ENCODE measurements at places on chromosomes 3 and 15.

DNA sequence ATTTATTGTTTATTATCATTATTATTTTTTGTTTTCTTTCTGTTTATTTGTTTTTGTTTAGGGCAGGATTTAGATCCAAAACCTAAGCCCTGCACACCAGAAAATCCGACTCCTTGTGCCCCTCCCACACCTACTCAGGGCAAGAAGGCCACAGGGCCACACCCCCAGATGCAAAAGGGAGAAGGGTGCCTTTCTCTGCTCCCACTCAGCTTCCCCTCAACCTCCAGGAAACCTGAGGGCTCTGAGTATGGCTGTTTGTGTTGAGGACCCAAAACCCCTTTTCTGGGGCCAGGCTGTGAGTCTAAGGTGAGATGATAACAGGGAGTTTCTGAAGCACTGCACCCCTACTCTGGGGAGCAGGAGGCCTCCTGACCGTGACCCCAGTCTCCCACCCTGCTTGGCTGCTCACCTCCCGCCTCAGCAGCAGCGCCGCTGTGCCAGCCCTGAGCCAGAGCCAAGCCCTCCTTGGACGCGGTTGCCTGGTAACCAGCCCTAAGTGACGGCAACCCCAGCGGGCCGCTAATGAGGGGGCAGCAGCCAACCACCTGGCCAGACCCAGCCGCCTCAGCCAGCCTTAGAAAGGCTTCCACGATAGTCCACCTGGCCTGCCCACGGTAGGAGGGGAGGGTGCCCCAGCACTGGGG lies 6.4 kb upstream of the C15orf39 start:
- peak; percentile 88 for DNase-seq

- no peak for DNase-seq
These were observed 8.0 kb downstream of the IGSF10 start for GRCh38 chr3:151452841-151453240.

- no peak for DNase-seq
These were observed 128.7 kb downstream of the PDCD6IP start for GRCh38 chr3:33926998-33927605.

GRCh38 chr3:47715928-47716327 lies 65.8 kb downstream of the SMARCC1 start:
- no peak for DNase-seq

DNA sequence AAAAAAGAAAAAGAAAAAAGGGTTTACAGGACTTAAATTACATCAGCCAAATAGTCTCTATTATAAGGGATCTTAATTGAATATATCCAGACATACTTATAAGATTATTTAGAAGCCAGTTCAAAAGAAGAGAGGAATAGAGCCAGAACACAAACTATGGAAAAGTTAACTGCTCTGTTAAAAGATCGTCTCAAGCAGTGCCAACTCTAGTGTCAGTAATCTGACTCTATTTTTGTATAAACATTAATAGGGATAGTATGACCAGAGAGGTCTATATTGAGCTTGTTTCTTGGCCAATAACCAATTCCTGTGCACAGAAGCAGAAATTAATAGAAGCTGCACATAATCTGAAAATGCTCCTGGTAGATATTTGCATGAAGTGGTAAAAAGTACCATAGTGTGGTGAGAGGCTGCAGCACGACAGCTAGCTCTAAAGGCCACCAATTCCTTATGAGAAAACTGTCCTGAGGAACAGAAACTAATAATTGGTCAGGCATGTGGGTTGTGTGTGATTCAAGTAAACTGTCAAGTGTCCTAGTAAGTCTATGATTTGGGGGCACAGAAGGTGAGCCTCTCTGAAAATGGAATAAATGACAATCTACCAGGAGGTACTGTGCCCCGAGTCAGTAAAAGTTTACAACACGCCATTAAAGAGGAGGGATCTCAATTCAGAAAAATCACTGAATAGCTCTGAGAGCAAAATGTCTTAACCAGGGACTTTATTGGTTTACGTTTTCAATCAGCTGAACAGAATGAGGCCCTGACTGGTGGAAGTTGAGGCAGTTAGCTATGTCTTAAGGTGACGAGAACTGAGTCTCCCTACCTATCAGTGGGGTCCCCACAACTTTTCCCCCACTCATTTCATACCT lies 51.5 kb upstream of the NANOGP8 start:
- DNase-seq = no peak

GRCh38 chr3:157471064-157471463 lies 32.2 kb downstream of the VEPH1 start:
- no peak for DNase-seq

DNA sequence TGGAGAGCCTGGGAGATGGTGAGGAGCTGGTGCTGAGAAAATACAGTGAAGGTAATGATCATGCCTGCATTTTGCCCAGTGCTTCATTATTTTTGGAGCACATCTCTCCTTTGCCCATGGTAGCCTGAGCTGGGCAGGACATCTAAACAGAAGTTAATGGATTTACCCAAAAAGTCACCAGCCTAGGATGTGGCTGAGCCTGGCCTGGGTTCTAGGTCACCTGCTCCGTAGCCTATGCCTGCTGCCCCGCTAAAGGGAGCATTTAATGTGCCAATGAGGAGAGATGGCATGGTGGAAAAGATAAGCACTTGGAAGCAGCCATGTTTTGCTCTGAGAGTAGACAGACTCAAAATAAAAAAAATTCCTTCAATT lies 41.8 kb upstream of the RHO start:
- DNase-seq = no peak

DNA sequence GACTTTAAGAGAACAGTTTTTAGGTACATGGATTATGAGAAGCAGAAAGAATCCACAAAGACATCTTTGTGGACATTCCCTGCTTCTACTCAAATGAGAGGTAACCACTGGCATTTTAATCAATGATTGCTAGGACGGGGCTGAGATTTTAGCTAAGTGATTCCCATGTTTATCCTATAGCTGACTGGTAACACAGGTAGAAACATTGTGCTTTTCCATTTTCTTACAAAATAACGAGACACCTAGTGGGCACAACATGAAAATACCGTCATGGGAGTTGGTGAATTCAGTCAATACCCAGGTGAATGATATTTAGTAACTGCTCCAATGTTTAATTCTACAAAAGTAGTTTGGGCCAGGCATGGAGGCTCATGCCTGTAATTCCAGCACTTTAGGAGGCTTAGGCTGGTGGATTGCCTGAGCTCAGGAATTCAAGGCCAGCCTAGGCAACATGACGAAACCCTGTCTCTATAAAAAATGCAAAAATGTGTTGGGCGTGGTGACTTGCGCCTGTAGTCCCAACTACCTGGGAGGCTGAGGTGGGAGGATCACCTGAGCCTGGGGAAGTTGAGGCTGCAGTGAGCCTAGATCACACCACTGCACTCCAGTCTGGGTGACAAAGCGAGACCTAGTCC lies 37.2 kb upstream of the DENND4A start:
- no peak for DNase-seq

- DNase-seq = peak; percentile 3
These were observed 9.4 kb upstream of the MESP1 start for GRCh38 chr15:89760303-89761008.

- DNase-seq = no peak
These were observed 17.1 kb downstream of the STX19 start for GRCh38 chr3:94011233-94011711.

GRCh38 chr15:88004399-88004798 lies 252.1 kb downstream of the NTRK3 start:
- no peak for DNase-seq

DNA sequence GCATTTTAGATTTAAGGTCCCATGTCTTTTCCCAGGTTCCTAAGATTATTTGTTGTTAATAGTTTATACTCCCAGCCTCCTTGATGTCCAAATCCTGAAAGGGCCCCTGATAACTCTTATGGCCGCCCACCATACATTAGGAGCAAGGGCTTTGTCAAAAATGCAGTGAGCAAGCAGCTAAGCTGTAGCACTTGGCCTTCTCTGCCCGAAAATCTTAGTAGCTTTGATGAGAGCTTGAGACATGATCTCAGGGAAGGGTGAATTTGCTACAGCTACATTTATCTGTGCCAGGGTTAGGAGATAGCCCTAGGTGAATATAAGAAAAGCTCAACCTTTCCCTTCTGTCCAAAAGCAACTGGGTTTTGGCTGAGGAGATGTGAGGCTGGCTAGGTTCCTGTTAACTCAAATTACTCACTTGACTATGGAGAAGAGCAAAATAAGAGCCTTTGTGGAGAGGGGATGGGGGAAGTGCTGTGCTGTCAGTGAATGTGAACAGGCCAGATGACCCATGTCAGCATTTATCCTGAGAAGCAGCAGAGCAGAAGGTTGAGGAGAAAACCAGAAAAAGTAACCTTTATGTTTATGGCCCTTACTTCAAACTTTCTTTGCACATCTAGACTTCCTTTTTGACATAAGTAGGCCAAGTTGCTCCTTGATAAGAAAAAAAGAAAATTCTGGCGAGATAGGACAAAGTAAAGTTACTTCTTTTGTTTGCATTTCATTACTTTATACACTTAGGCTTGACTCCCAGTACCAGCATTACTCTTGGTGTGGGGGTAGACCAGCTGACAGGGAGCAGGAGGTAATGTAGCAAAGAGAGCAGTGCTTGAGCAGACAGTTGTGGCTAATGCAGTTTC lies 21.1 kb downstream of the MAPK6 start:
- DNase-seq = no peak

DNA sequence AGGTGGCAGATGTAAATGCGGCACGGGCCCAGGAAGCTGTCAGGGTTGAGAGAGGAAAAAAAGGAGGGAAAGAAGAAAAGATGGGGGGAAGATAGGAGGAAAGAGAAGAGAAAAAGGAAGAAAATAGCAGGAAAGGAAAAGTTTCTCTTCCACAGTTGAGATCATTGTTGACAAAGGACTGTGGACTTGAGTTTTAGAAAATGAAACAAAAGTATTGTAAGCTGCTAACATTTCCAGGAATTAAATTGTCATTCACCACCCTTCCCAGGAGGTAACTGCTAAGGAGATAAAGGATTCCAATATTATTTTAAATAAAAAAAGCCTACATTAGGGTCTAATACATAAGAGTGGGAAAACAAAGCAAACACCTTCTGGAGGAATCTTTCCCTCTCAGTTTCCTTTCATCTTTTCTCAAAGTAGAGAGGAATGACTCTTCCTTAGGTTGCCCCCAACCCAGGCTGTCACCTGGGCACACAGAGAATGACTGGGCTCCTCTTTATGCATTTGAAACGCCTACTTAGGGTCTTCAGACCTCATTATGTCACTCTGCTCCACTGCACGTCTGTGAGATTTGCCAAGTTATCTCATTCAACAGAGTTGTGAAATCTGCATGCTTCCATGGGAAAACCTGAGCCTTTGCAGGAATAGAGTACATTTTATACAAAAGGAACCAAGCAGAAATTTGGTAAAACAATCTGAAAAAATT lies 194.0 kb downstream of the TNIK start:
- no peak for DNase-seq

DNA sequence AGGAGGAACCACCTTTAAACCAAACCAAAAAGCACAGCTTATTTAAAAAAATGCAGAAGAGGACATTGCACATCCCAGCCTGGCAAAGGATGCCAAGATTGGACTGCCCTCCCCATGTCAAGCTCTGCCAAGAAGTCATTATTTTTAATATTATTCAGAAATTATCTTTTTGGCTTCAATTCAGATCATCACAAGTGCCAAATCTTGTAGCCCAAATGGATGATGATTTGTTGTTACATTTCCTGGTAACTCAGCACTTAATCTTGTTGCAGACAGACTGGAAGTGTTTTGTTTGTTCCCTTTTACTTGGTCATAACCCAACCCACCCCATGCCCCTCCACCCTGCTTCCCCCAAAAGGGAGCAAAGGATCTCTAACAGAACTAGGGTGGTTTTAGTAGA lies 28.1 kb upstream of the LXN start:
- no peak for DNase-seq

DNA sequence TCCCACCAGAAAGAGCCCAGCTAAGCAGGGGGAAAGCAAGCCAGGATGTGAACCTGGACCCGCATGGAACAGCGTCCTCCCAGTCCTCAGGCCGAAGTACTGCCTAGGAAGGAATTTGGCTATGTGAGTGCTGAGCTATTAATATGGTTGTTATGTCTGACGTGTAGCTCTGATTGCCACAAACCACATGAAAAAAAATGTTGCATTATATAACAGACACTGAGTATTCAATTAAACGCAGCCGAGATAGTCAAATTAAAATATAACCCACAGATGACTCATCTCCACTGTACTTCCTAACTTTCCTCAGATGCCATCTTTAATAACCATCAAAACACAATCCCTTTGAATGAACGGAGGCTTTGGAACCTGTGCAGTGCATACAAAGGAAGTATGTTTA lies 111.1 kb downstream of the GABRB3 start:
- DNase-seq = no peak

- no peak for DNase-seq
These were observed 61.5 kb upstream of the FNDC3B start for GRCh38 chr3:171977860-171978259.

DNA sequence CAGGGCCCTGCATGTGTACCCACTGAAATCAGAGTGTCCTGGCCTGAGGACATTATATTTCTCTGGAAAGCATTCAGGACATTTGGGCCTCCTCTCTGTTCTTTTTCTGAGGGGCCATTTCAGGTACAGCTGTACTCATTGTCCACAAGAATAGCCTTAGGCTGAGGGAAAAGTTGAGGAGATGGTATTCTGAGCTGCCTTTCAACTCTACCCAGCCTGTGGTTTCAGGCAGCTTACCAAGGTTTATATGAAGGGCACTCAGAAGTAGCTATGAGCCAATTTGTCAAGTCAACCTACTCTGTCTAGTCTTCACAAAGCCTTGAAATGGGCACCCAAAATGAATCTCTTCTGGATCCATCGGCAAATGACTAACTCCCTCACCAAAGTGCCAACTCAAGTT lies 9.4 kb downstream of the ATP13A4 start:
- DNase-seq = no peak

DNA sequence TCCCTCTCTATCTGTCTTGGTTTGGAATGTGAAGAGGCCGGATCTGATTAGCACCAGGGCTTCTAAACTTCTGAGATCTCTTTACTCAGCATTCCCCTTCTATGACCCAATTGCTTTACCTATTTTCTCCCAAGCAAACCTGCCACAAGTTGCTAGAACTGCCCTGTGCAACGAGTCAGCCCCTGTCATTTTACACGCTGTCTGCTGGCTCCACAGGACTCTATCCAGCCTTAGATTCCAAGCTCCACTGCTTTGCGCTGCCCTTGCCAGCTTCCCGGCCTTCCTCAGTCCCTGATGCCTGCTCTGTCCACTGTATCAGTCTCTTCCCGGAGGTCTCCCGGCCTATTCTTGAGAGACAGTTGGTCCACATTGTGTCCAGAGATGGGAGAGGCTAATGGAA lies 12.3 kb downstream of the CEP19 start:
- DNase-seq = no peak

GRCh38 chr3:4949659-4950058 lies 29.6 kb upstream of the BHLHE40 start:
- no peak for DNase-seq

DNA sequence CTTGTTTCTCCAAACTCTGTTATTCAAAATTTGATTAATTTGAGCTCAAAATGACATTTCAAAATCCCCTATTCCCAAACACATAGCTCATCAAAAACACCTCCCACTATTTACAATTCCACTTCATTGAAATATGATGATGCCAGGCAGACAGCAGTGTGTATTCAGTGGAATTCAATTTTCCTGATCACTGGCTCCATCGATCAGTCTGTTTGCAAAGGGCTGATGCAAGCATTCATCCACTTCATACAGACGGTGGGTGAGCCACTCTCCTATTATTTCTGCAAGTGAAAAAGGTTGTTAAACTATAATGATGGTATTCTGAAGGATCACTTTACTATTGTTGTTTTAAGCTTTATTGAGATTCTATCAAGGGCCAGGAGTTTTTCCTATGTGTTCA lies 90.7 kb downstream of the RTP4 start:
- DNase-seq = no peak

Measured in NCI-H1092 (cell line).